T-helper 1 cell (primary cell): ENCODE measurements at places on chromosomes 7 and 10.

DNA sequence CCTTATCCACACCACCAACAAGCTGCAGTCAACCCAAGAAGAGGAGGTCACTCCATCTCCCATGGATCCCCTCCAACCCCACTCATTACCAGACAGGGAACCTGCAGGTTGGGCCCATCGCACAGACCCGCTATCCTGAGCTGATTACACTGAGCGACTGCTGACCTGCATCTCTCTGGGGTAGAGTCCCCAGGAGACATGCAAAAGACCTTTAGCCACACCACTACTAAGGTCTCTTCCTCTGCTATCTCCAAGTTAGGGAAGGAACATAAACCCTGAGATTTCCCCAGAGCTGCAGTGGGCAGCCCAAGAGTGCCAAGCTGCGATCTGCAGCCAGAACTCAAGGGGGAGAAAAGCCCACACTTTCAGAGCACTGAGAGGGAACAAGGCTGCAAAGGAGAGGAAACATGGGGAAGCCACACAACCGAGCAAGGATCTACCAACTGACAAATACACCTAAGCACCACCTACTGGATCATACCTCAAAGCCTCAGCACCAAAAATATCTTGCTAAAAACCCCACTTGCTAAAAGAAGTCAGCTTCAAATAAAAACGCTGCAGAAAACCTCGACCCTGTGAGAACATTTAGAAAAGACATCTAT, 298.2 kb downstream of the SORCS1 start:
- no peak for DNase-seq

- DNase-seq, result no peak
Observed at GRCh38 chr10:77661100-77661499, 23.5 kb upstream of the KCNMA1 start.

- DNase-seq, result no peak
Observed at GRCh38 chr10:119135513-119135881, 30.0 kb downstream of the SFXN4 start.

DNA sequence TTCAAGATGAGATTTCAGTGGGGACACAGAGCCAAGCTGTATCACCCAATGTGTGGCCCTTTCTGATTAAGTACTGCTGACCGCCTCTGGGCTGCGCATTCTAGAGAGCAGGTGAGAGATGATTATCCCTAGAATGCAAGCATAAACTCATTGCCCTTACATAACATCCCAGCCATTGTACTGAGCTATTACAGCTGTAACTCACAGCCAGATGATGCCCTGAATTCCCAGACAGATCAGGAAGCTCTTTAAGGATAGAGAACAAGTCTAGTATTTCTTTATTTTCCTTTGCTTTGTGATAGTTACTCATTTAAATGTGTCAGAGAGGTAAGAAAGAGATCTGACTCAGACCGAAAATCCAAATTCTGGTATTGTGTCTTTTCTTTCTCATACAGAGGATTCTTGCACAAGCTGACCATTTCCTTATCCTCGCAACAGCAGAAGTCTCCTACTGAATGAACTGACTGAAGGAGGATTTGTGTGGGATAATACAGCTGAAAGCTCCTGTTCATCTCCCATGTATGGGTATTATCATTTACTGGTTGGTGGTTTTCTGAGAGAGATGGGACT, 58.4 kb downstream of the ZNF22 start:
- DNase-seq, result no peak

DNA sequence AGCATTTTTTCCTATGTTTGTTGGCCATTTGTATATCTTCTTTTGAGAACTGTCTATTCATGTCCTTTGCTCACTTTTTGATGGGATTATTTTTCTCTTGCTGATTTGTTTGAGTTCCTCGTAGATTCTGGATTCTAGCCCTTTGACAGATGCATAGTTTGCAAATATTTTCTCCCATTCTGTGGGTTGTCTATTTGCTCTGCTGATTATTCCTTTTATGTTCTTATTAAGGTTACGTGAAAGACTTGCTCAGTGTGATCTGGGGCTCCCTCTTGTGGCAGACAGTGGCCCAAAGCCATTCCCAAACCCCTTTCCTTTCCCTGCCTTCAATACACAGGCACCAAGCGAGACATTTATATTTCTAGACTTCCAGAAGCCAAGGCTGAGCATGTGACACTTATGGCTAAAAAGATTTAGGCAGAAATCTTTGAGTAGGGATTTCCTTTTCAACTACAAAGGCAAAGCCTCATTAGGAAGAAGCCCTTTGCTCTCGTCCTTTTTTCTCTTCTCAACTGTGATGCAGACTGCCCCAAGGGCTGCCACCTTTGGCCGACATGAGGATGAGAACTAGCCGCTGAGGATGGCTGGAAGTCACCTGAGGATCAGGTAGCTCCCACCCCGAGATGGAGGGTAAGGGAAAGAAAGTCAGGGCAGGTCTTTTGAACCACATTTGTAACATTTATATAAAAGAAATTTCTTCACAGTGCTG, 23.6 kb downstream of the ST8SIA6 start:
- peak; percentile 19 for DNase-seq

DNA sequence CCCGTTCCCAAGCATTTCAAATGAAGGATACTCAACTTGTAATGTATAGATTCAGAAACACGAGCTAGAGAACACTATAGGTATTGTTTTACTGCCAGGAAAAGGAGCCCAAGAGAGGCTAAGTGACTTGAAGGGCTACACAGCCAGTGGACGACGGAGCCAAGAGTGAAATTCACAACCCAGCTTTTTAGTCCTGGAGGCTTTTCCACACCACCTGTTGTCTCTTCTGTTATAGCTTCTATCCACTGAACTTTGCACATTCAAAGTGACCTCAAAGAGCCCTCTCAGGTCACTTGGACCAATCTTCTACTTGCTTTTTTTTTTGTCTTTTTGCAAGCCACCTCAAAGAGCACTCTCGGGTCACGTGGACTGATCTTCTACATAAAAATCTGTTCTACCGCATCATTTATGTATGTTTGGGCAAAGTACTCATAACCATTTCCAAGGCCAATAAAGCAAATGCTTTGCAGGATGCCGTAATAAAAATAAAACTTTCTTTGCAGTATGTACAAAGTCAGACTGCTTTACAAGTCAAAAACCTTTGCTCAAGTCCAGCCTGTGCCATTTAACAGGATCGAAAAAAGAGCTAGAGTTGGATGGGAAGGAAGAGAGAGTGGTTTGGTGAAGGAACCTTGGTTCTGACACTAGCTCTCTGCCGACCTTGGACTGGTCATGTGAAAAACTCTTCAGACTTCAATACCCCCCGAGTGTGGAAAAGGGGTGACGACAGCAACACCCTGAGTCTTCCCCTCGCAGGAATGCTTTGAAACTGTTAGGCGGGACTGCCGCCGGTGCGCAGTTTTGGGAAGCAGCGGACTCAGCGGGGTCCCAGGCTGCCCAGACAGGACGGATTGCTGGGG, 821 bp downstream of the SLC35B4 start:
- no peak for DNase-seq
